ENCODE measurements at places on chromosomes 5 and 9.

DNA sequence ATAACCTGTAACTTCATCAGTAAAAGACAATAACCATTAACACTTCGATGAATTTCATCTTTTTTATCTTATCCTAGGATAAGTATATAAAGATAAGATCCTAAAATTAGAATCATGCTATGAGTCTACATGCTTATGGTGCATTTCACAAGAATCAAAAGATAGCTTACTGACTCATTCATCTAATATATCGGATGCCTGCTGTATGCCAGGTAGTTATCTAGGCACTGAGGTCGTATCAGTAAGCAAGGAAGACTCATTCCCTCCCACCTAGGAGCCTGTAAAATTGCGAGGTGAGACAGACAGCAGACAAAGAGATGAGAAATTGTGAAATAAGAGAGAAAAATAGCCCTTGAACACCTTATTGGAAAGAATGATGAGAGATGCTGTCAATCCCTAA is 240.6 kb upstream of the ADAMTSL1 start:
- DNase-seq, result no peak

- no peak for DNase-seq
These were observed 180.5 kb downstream of the PCSK1 start for GRCh38 chr5:96252596-96252995.

- DNase-seq, result no peak
These were observed 1109.0 kb upstream of the ACO1 start for GRCh38 chr9:31275419-31275818.

GRCh38 chr5:175059687-175060211 is 335.4 kb downstream of the MSX2 start:
- peak; percentile 12 for DNase-seq

DNA sequence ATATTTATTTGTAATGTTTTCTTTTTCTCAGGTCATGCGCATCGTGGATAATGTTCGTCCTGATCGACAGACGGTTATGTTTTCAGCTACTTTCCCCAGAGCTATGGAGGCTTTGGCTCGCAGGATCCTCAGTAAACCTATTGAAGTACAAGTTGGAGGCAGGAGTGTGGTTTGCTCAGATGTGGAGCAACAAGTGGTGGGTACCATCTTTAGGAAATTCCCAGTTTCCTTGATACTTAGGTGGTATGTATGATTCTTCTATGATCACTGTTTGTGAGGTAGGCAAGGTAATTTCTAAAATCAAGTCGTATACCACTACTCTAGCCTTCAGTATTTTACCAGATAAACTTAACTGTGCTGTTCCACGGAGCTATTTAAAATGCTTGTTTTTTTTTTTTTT is 36.2 kb downstream of the DDX46 start:
- no peak for DNase-seq

GRCh38 chr5:145792840-145793239 is 42.3 kb downstream of the PRELID2 start:
- no peak for DNase-seq

DNA sequence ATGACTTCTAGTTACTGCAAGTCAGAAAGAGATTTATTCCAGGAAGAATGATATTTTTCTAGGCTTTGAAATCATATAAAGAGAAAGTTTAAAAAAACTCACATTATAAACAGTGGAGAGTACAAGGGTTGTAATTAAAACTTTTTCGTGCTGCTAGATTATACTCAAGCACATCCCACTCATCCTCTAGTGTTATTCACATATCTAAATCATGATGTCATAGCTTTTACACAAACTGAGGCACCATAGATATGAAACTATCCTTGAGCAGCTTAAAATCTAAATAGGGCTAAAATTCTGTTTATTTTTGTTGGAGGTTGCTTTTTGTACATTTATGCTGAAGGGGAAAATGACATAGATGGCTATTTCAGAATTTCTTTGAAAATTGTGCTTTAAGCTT is 30.0 kb downstream of the TENT2 start:
- no peak for DNase-seq

GRCh38 chr5:151947931-151948608 is 23.4 kb upstream of the GLRA1 start:
- DNase-seq, result no peak

DNA sequence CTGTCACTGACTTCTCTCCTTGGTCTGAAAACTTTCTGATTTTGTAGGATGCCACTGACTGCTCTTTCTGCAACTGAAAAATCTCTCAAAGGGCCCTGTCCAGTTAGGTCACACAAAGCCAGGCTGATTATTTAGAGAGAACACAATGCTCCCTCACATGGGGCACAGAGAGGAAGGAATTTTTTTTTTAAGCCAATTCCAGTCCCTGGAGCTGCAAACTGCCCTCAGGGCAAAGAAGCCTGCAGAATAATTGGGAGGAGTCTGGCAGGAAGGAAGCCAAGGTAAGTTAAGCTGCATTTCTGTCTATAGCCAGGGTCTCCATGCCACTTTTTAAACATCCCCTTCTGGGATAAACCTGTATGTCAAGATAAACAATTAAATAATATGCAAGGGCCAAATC is 305.5 kb downstream of the ZSWIM6 start:
- peak; percentile 18 for DNase-seq

GRCh38 chr9:76887003-76887821 is 18.7 kb downstream of the PRUNE2 start:
- DNase-seq, result no peak

GRCh38 chr9:79193001-79193400 is 378.8 kb upstream of the TLE4 start:
- no peak for DNase-seq

DNA sequence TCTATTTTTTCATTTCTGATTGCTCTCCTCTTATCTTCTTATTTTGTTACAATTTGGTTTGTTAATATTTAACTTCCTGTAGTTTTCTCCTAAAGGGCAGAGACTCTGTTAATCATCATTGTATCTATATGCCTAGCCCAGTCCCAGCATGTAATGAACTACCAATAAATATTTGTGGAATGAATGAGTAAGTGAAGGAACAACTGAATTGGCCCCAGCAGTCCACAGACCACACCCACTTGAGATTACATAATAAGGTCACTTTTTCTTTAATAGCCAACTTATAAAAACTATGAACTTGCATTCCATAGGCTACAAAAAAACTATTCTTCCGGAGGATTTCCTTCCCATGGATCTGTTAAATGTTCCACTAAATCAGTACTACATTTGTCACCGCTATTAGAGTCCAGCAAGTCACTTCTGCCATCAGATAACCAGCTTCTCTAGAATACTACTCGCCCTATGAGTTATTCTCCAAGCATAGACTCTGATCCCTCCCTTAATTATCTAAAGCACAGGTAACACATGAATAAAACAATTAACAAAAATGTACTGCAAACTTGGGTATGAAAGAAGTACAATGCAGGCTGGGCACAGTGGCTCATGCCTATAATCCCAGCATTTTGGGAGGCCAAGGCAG is 27.5 kb upstream of the TNPO1 start:
- DNase-seq, result no peak

DNA sequence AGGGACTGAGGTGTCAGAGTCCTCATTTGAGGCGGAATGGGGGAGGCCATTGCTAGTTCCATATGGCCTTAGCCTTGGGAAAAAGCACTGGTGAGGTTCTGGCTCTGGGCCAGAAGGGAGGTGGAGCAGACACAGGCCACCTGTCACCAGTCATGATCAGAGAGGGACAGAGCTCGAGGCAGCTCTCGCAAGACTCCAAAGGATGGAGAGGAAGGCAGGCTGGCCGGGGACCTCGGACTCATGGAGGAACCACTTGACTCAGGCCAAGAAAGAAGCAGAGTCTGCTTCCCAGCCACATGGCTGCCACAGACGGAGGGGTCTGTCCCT is 29.2 kb upstream of the NSMF start:
- DNase-seq, result no peak

GRCh38 chr9:115717298-115717697 is 436.3 kb upstream of the PAPPA start:
- no peak for DNase-seq

DNA sequence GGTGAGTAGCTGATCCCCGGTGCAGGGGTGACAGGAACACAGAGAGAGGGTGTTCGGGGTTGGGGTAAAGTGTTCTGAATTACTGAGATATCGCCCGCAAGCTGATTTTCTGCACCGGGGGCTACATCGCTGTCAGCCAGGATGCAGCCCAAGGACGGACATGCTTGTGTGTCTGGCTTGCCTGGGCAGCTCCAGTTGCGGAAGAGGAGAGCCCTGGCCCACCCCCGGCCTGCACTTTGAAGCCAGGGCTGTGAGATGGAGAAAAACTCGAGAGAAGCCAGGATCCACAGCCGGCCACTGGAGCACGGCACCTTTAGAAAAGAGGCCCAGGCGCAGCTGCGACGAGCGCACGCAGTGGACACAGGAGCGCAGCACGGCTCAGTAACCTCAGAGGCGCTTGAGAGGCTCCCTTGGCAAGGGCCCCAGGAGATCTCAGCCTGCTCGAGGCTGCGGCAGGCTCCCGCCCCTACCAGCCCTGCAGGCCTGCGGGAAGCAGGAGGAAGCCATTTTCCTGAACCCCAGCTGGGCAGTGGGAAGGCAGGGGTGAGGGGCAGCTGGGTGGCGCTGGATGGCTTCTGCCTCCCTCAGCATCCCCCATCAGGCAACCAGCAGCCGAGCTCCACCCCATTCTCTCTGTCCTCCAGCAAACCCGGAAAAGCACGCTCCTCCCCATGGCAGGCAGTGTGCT is 59.2 kb downstream of the C9orf50 start:
- DNase-seq, result no peak

- no peak for DNase-seq
These were observed at the start of gene MCTP1 for GRCh38 chr5:95284572-95285408. Gene MCTP1 (minus strand): TSS chr5:95285094.

DNA sequence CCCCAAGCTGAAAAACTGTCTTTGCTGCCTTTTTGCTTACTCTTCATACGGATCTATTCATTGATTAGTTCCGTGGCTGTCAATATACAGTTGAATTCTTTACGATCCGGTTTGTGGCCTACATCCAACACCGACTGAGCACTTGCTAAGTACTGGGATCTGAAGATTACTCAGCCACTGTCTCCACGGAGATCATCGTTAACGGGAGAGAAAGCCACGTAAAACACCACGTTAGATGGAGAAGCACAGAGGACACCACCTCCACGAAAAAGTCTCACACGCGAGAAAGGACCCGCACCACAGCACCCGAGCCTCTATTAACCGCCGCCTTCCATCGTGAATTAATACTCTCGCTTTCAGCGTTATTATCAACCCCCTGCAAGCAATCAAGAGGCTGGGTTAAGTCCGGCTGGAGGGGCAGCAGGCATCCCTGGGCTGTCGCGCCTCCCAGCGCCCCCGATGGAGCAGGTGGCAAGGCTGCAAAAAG is 650 bp downstream of the ELP1 start:
- DNase-seq, result no peak

DNA sequence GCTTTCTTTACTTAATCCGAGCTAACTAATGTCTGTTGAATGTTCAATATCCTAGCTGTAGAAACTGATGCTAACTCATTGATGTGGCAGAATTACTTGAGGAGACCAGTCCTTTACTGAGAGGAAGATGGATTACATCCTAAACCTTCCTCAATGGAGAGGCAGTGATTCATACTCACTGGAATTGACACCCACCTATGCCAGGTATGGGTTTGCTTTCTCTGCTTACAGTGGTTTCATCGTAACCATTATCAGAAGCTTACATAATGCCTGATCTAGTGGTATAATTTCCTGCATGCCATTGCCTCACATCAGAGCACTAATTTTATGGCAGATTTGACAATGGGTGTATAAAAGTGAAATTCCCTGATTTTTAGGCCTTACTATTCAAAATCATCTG is 384.7 kb downstream of the ANXA1 start:
- no peak for DNase-seq

DNA sequence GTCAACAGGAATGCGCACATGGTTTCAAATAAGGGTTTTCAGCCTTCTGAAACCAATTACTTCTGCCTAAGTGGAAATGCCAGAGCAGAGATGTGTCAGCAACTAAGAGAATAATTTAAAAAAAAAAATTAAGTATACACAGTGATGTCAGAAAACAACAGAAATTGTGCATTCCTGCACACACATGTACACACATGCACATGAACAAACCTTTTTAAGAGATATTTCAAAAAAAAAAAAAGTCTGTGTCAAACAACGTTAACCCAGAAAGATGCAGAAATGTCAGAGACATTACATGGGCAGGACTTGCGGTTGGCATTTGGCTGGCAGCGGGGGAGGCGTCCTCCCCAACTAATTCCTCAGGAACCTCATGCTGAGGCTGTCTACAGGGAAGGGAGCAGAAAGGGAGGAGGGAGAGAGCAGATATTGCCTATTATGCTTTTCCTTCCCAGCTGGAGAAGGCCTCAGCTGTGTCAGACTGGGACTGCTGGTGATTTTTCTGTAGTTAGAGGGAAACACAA is 536.9 kb upstream of the WWC1 start:
- DNase-seq, result no peak

GRCh38 chr9:126451316-126451885 is 124.8 kb downstream of the MVB12B start:
- DNase-seq, result no peak

- DNase-seq, result no peak
These were observed 286.5 kb downstream of the KCTD16 start for GRCh38 chr5:144457160-144457559.

DNA sequence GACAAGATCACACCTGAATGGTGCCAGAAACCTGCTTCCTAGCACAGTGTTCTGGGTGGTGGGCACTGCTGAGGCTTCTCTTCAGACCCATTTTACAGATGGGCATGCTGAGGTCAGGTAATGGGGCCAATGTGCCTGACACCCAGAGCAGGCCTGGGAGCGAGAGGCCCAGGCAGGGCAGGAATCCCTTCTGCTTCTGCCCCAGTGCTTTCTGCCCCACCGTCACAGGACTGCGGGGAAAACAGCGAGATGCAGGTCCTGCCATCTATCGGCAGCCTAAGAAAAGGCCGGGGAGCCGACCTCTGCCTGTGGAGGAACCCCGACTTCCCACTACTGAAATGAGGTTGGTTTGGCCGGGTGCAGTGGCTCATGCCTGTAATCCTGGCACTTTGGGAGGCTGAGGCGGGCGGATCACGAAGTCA is 22.8 kb upstream of the RNU6ATAC start:
- DNase-seq, result no peak

GRCh38 chr5:144487207-144487606 is 316.5 kb downstream of the KCTD16 start:
- DNase-seq, result no peak

DNA sequence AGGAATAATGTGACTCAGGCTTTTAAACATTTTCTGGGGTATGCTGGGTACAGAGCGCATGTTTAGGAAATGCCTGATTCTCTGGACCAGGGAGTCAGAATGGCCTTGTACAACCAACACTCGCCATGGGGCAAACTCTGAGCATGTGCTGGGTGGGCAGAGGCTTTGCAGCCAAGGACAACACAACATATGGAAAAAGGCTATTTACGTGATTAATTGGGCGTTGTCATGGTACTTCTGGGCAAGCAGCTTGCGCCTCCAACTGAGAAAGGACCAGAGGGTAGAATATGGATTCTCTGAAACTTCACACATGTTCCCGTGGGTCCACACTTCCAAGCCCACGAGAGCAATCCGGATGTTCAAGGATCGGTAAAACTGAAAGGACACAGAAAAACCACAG is 49.1 kb downstream of the NIPAL4 start:
- no peak for DNase-seq

DNA sequence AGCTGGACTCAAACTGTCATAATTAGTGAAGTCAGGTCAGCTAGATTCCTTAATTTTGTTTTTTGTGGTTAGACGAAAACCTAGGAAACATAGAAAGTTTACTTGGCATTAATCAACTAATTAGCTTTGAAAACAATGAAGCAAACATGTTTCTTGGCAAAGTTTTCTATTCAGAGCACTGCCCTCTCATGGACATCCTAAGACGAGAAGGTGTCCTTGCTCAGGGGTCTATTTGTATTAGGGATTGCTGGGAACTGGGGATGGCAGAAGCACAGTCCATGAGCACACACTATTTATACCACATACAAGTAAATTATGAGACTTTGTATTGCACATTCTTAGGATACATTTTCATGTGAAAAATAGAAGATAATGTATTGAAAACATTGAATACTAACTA is 49.7 kb downstream of the POC5 start:
- no peak for DNase-seq
